Hematopoietic multipotent progenitor cell treated with erythropoietin and hydrocortisone succinate and interleukin-3 and kit ligand, for 8 days (in vitro differentiated cells): ENCODE measurements at places on chromosomes 3 and 15.
A peak's percentile ranks its signal among the peaks of the same experiment; 100 is the strongest.

- peak; percentile 71 for DNase-seq
Observed at GRCh38 chr15:68795298-68795848, 25.3 kb downstream of the ANP32A start.

DNA sequence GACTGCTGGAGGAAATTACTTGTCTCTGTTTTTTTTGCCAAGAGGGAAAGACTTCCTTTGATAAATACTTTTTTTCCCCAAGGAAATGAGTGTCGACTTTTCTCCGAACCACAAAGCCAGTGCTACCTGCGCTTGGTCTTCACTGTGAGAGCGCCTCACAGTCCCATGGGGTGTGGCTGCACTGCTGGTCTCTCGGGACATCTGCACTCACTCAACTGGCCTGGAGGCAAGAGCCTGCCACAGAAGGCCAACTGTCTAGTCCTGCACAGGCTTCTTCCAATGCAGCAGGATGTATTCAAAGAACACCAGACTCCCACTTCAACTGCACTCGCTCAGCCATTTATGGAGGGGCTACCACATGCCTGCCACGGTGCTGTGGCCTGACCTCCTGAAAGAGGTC lies 40.6 kb upstream of the CGNL1 start:
- DNase-seq: no peak

GRCh38 chr3:45565342-45565741 lies 29.2 kb upstream of the LIMD1 start:
- DNase-seq: no peak

DNA sequence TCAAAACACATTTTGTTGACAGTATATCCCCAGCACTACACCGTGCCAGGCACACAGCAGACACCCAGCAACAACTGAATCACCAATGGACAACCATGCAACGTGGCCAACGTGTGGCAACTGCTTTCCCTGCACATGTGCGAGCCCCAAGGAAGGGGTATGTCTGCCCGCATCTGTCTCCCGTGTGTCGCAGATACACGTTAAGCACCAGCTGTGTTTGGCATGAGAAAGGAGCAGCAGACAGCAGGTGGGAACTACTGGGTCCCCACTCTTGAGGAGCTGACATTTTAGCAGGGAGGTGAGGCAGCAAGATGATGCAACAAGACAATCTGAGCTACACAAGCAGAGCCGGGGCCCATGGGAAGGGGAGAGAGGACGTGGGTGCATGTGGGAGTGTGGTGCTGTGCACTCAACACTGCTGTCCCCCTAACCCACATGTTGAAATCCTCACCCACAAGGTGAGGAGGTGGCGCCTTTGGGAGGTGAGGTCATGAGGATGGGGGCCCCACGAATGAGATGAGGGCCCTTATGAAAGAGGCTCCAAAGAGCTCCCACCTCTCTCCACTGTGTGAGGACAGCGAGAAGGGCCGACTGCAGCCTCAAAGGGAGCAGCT lies 56.2 kb downstream of the ROPN1B start:
- DNase-seq: no peak

- DNase-seq: no peak
Observed at GRCh38 chr15:67296684-67297083, 42.1 kb downstream of the IQCH start.

- DNase-seq: no peak
Observed at GRCh38 chr3:194019398-194020165, 116.4 kb upstream of the HES1 start.

- DNase-seq: no peak
Observed at GRCh38 chr3:66432767-66433521, 67.9 kb downstream of the LRIG1 start.

DNA sequence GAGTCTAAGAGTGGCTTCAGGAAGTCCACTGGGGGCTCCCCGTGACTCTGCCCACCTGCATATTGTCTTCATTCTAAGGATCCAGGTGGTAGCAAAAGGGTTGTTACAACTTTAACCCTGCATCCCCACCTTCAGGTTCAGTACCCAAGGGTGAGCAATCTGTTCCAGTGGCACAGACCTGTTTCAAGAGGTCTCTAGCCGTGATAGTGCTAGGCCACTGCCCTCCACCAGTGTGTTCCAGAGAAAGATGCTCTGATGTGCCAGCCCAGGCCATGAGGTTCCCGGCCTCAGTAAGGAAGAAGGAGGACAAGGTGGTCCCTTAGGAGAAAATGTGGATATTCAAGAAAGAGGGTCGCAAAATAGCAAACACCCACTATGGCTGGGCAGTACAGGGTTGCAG lies 87.0 kb downstream of the IGF1R start:
- DNase-seq: no peak

DNA sequence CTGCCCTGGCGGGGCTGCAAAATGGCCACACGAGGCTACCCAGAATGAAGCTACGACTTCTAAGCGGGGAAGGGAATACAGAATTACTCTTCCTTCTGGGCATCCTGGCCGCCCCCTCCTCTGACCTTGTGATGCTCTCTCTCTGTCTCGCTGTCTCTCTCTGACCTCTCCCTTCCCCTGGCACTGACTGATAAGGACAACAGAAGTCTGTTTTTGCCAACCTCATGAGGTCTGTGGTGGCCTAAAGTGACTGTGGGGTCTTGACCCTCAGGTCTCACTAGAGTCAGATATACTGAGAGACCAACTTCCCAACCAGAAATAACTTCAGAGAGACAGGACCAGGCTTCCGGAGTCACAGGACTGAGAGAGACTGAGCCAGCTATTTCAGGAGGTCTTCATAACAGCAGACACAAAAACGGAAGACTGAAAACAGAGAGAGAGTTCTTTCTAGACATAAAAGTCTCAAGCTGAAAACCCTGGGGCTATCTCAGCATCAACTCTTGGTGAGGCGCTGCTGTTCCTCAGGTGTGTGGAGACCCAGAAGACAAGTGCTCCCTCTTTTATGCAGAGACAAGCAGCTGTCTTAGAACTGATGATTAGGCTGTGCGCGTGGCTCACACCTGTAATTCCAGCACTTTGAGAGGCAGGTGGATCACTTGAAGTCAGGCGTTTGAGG lies 38.2 kb upstream of the CFAP161 start:
- peak; percentile 55 for DNase-seq

DNA sequence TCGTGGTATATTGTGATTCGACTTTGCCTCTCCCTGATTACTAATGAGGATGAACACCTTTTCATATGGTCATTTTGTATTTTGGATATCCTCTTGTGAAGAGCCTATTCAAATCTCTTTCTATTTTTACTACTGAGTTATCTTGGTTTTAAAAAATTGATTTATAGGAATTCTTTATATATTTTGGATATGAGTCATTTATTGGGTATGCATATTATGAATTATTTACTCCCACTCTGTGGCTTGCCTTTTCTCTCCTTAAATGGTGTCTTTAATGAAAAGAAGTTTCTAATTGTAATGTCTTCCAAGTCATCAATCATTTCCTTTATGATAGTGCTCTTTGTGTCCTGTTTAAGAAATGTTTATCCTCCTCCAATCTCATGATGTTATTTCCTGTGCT lies 191.5 kb upstream of the DPH6 start:
- no peak for DNase-seq

GRCh38 chr3:56923526-56924224 lies 121.9 kb upstream of the ARHGEF3 start:
- DNase-seq: no peak

GRCh38 chr3:141812084-141812483 lies 48.9 kb downstream of the GRK7 start:
- DNase-seq: no peak

DNA sequence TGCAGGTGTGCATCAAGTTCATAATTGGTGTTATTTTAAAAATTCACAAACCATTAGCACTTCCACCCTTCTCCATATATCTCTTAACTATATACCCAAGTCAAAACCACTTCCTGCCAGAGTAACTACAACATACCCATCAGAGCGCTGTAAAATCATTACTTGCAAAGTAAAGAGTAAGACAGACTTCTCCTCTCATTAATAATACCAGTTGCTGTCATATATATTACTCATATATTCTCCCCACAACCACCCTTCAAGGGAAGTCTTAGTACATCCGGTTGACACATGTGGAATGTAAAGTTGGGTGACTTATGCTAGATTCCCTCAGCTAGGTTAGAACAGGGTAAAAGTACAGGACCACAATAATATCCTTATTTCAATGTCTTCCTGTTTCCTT lies 5.6 kb downstream of the TERC start:
- DNase-seq: peak; percentile 54

DNA sequence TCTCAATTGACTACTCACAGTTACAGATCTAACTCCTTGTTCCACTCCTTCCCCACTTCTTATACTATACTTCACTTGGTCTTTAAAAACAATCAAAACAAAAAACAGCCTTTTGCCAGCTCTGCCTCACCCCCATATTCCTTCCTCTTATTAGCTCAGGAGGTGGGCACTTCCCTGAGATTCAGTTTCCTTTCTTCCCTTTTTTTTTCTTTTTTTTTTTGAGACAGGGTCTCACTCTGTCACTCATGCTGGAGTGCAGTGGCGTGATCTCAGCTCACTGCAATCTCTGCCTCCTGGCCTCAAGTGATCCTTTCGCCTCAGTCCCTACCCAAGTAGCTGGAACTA lies 6.9 kb downstream of the C3orf62 start:
- no peak for DNase-seq

DNA sequence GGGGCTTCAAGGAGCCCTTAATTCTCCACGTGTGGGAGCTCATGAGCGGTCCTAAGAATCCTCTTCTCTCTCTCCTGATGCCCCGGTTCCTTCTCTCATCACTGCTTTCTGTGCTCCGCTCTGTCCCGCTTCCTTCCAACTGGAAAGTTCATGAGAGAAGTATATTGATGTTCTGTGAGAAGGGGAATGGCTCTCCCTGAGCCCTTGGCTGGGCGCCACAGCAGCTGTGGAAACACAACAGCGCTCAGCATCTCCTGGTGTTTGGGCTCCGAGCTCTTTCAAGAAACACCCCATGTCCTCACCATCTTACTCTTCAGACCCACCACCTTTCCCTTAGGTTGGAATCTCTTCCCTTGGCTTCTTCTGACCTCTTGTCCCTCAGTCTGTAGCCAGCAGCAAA lies 161.7 kb downstream of the VGLL4 start:
- DNase-seq: no peak

- DNase-seq: no peak
Observed at GRCh38 chr3:23667536-23668429, 138.0 kb upstream of the UBE2E1 start.

DNA sequence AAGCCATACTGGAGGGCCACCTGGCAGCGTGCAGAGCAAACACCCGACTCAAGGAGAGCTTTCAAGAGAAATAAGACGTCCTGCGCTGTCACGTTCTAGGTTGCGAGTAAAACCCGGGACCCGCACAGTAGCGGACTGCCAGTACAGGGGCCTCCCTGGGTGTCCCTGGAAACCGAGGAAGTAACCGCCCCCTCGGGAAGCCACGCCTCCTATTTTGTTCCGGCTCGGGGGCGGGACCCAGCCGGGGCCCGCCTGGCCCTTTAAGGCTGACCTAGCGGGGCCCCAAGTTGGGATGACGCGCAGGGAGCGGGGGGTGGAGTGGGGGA lies 218 bp upstream of the MAPKAPK3 start:
- peak; percentile 94 for DNase-seq

DNA sequence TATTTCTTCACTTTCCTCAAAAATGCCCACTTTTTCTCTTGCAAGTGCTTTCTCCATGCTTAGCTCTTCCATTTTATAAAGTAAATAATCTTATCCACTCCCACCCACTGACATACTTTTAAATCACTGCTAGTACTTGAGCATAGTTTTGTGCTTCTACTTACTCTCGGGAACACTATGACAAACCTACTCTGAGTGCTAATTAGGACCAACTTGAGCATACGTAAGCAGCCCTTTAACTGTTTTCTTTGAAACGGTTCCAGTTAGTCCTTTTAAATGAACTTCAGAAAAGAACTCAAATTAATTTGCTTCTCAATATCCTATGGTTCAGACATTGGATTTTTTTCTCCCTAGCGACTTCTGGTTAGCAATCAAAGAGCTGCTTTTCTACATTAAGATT lies 280.0 kb upstream of the SOX2 start:
- no peak for DNase-seq

DNA sequence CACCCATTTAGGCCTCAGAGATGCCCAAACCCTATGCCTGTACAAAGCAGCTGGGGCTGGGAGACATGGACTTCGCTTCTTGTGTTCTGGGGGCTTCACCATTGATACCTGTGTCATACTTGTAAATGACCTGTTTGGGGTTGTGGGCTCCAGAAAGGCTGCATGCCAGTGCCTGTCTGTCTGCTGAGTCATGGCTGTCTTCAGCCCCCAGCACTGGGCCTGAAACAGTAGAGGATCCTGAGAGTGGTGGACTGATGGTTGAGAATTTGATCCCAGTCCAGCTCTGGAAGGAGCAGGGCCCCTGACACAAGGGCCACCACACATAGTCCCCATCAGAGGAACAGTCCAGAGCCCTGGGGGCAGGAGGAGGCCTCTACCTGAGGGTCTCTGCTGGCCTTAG lies 24.6 kb upstream of the APEH start:
- no peak for DNase-seq

GRCh38 chr3:148381051-148381450 lies 316.7 kb upstream of the AGTR1 start:
- DNase-seq: no peak

GRCh38 chr15:31458596-31459399 lies 132.2 kb downstream of the KLF13 start:
- no peak for DNase-seq

DNA sequence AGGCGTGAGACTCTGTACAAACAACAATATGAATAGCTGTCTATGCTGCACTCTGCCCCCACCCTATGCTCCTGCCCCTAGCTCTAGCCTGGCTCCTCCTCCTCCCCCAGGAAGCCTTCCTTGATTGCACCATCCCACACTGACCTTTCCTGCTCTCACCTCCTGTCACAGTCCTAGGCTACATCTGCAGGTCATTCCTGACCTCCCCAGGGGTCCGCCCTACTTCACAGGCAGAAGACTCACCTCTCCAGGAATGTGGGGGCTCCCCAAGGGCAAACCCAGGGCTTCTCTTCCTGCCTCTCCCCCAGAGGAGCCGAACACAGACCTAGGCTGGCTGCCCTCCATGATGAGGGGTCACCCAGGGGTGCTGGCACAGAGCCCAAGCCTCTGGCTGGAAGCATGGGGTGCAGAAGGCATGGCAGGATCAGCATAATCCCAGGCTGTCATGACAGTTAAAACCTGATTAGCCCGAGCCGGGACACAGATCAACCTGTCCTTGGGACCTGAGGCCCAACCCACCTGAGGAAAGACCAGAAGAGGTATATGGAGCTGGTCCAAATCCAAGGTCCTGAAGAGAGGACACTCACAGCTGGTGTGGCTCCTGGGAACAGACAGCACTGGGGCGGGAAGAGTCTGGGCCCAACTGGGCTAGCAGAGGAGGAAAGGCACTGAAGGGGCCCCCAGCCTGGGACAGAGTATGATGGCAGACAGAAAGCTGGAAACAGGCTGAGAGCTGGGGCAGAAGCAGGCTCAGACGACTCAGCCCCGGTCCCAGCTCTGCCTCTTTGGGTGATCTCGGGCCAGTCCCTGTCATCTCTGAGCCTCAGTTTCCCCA lies 5.9 kb downstream of the SEMA7A start:
- DNase-seq: no peak

GRCh38 chr15:53031469-53031868 lies 241.3 kb upstream of the ONECUT1 start:
- no peak for DNase-seq

- no peak for DNase-seq
Observed at GRCh38 chr15:99473981-99474906, 91.5 kb upstream of the MEF2A start.
